ENCODE measurements at places on chromosomes 12 and 14.
A peak's percentile ranks its signal among the peaks of the same experiment; 100 is the strongest.

DNA sequence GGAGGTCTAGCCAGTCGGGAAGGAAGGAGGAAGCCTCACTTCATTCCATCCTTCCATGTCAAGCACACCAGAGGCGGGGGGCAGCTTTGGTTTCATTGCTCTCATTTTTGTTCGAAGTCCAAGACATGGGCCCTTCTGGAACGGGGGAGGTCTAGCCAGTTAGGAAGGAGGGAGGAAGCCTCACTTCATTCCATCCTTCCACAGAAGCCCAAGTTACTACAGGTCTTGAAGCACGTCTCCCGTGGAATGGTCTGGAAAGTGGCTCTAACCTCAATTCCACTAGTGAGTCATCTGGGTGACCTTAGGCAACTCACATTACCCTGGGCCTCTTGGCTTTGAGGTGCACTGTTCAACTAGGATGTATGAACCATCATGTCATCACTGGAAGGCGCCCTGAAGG lies 156.3 kb downstream of the NTF3 start:
- DNase-seq = no peak

DNA sequence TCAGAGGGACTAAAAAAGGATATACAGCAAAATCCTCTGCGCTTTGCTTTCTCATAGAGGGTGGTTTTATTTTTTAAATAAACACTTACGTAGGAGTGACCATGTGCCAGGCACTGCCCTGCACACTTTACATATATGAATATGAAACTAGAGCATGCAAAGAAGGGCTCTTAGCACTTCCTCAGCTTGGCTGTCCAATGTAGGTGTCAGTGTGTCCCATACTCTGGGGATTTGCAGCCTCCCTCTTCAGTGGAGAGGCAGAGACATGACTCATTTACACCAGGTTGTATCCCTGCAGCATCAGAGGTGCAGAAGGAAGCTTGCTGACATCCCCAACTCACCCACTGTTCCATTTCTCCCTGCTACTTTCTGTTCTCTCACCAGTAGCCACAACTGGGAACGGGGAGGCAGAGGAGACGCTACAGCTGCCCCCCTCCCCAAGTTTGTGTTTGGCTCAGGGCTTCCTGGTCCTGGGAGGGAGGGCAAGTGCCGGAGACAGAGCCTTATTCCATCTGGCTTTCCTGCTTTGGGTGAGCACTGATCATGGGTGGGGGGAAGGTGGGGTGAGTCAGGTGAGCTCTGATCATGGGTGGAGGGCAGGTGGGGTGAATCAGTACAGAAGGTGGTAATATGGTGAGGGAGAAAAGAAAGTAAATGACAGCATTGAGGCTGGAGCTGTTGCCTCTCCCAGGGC lies 4.9 kb upstream of the KRT5 start:
- DNase-seq = no peak

- no peak for DNase-seq
These were observed 94.2 kb downstream of the PLEKHA5 start for GRCh38 chr12:19223695-19224094.

- DNase-seq = no peak
These were observed 69.2 kb downstream of the CRACR2A start for GRCh38 chr12:3683670-3684069.

GRCh38 chr12:30989754-30990153 lies 63.2 kb downstream of the TSPAN11 start:
- DNase-seq = peak; percentile 96

DNA sequence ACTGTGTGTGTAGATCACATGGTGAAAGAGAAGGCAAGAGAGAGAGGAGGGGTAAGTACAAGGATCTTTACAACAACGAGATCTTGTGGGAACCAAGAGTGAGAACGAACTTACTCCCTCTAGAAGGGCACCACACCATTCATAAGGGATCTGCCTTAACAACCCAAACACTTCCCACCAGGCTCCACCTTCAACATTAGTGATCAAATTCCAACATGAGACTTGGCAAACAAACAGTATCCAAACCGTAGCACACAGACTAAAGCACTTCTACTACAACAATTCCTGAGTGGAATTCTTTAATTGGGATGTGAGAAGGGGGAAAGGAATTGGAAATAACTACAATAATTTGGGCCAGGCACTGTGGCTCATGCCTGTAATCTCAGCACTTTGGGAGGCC lies 35.0 kb upstream of the ESR2 start:
- no peak for DNase-seq

GRCh38 chr14:92578511-92578910 lies 64.9 kb downstream of the RIN3 start:
- DNase-seq = no peak

- DNase-seq = no peak
These were observed 1186.3 kb upstream of the FLRT2 start for GRCh38 chr14:84343656-84344055.

DNA sequence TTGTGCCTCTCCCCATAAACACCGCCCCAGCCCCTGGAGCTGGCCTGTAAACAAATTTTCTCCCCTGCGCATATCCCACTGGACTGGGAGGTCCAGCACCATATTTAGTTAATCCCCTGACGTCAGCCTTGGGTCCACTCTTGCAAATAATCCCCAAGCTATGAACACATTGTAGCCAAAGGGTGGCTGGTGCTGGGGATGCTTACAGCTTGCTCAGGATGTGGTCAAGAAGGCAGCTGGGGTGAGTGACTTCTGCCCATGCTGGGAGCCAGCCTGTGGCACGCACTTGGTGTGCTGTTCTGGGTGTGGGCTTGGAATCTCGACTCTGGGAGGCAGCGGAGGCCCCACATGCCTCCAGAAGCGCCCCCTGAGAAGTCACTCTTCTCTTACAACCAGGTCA lies 32.1 kb downstream of the CMKLR1 start:
- DNase-seq = no peak

- DNase-seq = no peak
These were observed 161.9 kb downstream of the CAPZA3 start for GRCh38 chr12:18899678-18900317.

GRCh38 chr14:105165134-105165704 lies 3.4 kb downstream of the JAG2 start:
- DNase-seq = peak; percentile 87

GRCh38 chr14:63249092-63249491 lies 44.8 kb downstream of the RHOJ start:
- DNase-seq = no peak

DNA sequence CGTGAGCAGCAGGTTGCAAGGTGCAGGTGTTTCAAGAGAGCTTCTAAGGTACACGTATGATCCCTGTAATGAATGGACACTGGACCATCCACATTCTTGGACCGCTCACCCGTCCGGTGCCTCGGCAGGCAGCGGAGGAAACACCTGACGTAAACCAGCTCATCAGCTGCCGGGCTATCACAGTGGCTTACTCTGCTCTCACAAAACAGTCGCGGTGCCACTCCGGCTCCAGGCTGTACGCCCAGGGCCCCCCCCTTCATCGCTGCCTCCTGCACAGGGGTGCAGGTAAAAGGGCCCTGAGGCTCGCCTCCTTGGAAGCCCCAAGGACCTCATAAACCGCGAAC lies 436 bp downstream of the VPS33A start:
- peak; percentile 45 for DNase-seq

GRCh38 chr12:2286461-2287131 lies 233.8 kb downstream of the CACNA1C start:
- no peak for DNase-seq

GRCh38 chr12:85369365-85370154 lies 89.5 kb downstream of the ALX1 start:
- peak; percentile 3 for DNase-seq

GRCh38 chr14:61244009-61244408 lies 37.1 kb downstream of the TMEM30B start:
- DNase-seq = no peak

DNA sequence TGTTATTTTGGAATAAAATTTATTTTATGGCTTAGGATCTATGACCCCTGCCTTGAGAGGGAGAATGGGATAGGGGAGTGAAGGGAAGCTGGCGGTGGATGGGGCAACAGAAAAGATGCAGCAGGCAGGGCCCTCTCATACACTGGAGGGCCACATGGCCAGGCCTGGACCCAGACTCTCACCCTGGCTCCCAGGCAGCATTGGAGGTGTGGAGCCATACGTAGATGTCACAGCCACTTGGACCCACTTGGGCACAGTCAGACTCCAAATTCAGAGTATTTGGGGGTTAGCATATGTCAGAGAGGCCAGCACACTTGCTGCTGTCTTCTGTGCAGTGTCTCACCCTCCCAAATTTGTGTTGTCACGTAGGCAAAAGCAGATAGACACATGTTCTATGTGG lies 6.5 kb downstream of the NAB2 start:
- no peak for DNase-seq

DNA sequence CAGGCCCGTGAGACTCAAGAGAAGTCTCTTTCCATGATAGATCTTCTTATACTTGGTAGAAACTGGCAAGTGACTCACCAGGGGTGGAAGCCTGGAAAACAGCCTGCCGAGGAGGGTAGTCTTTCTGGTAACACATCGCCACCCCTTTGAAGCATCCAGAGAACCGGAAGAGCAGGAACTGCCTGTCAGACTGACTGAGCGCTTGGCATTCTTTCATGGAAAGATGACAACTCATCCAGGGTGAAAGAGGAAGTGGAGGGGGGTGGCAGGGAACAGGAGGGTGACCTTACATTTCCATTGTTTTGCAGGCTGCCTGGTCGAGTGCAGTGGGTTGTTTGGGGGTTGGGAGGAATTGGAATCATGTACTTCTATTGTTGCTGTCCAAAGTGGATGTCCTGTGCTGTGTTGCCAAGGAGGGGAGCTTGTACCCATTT lies 34.5 kb downstream of the PRKCH start:
- DNase-seq = no peak

- peak; percentile 43 for DNase-seq
These were observed 87.6 kb downstream of the SEC23A start for GRCh38 chr14:39015360-39015961.
